D341Med (cell line): ENCODE measurements at places on chromosomes 11 and 22.

DNA sequence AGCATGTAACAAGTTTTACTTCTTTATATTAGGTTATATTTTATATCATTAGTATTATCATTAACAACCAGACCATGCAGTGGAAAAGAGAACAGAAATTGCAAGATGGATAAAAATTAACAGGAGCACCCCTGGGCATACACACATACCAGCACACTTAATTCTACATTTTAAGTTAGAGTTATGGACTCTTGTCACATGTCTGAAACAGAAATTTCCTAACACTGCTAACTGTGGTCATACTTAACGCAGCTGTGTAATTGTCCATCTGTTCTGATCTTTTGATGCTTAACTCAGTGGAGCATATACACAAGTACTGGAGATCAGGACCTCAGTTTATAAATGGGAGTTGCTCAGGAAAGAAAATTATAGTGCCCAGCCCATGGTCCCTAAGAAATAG, 358 bp downstream of the OR52H1 start:
- DNase-seq, result no peak

DNA sequence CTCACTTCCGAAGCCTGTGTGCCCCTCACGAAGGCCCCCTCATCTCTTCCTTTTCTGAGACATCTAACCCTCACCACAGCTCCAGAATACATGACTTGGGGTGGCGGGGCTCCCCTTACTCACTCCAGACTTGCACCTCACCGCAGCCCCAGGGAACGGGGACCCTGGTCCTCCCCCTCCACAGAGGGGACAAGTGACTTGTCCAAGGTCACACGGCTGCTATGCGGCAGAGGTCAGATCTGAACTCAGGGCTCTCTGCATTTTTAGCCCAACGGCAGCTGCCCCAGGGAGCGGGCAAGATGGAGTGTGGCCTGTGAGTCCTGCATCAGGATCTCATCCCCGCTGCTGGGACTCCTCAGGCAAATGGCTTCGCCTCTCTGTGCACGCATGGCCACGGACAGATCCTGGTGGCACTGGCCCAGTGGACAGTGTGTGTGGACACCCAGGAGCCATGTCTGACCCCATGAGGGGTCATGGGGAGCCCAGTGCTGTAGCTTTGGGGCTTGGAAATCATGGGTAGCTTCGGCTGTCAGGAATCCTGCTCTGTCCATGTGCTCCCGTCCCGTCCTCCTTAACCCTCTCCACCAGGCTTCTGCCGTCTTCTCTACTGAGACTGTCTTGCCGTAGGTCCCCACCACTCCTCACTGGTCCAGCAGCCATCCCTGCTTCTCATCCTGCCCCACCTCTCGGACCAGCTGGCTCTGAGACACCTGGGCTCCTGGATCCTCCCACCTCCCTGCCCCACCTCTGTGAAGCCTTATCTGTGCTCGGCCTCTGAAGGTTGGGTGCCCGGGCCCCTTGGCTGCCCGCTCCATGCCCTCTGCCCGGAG, 48.0 kb upstream of the CARS1 start:
- peak; percentile 22 for DNase-seq

DNA sequence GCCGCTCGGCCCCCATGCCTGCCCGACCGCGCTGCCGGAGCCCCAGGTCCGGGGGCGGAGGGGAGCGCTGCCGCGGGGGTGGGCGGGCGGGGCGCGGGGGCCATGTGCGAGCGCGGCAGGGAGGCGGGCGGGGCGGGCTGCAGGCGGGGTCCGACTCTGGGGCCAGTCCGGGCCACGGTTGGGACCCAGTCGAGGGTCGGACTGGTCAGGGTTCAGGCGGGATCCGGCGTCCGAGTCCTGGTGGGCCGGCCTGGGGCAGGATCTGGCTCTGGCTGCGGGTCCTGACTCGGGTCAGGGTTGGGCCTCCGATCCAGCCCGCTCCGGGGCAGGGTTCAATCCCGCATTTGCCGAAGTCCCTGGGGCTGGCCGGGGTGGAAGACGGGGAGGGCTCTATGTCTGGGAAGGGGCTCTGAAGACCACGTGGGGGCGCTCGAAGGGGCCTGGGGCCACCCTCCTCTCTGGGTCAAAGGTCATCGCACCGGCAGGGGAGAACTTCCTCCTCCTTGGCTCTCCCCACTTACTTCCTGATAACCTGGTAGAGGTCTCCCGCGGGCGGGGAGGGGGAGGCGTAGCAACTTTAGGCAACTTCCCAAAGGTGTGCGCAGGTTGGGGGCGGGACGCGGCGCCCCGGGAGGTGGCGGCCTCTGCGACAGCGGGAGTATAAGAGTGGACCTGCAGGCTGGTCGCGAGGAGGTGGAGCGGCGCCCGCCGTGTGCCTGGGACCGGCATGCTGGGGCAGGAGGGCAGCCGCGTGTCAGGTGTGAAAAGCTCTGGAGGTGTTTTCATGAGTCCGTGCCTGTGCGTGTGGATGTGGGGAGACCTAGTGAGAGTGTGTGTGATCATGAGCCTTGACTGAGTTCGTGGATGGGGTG, 603 bp downstream of the ESRRA start:
- no peak for DNase-seq

DNA sequence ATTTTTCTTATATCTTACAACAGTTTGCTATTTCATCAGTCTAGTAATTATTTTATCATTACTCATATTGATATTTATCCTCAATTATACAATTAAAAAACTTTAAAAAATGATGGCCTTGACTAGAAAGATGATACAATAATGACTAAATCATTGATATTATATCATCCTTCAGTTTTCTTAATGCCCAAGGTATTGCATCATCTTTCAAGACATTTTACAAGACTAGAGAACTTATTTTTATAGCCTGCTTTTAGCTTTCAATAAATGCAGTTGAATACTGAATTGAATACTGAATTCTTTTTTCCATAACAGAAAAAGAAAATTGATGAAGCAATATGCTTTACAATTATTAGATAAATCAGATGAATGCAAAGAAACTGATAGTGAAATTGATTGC, 886.5 kb upstream of the LRRC4C start:
- no peak for DNase-seq

GRCh38 chr11:116925050-116925449, 87.6 kb upstream of the APOA1 start:
- no peak for DNase-seq
